ENCODE measurements at places on chromosomes 5 and 9.

GRCh38 chr9:27408001-27408400 lies 111.1 kb upstream of the EQTN start:
- no peak for DNase-seq

GRCh38 chr5:101894985-101895384 lies 401.1 kb downstream of the SLCO4C1 start:
- no peak for DNase-seq

- DNase-seq: no peak
Observed at GRCh38 chr9:113764572-113764971, 111.5 kb upstream of the ZNF618 start.

DNA sequence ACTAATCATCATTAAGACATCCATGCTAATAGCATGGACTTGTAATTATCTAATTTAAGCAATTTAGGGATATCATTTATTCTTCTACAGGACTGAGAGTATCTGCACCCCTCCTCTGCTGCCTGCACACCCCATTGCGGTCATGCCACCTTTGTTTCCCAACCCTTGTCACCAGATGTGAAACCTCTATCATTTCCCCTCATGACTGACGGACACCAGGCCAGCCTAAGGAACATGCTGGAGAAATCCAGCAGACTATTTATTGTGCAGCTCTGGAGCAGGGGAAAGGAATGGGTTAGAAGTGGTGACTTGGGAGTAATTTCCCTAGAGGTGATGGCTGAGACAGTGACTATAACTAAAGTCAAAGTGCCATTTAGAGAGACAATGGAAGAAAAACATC lies 40.7 kb downstream of the UGCG start:
- DNase-seq: no peak

DNA sequence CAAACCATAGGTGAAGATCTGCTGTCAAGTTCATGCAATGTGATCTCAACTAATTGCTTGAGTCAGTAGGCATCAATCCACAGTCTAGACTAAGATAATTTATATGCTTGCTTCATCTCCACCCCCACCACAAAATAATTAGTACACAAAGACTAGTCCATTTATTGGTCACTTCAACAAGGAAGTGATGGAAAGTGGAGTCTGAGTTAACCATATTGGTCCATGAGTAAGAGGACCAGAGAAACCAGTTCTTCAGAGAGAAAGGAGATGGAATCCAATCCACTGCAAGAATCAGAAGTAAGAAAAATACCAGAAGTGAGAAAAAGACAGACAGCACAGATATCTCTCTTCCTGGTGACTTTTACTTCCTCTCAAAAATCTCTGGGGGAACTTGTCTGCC lies 366.5 kb downstream of the CHSY3 start:
- no peak for DNase-seq

- DNase-seq: no peak
Observed at GRCh38 chr5:58491216-58491892, at the start of gene GAPT. Gene GAPT, plus strand, starts transcription at chr5:58491435. Its CDS starts 3,102 bp downstream, at chr5:58494537.

GRCh38 chr5:131148835-131149234 lies 16.2 kb downstream of the HINT1 start:
- DNase-seq: no peak

- no peak for DNase-seq
Observed at GRCh38 chr9:7201196-7201595, 443.4 kb downstream of the KDM4C start.

DNA sequence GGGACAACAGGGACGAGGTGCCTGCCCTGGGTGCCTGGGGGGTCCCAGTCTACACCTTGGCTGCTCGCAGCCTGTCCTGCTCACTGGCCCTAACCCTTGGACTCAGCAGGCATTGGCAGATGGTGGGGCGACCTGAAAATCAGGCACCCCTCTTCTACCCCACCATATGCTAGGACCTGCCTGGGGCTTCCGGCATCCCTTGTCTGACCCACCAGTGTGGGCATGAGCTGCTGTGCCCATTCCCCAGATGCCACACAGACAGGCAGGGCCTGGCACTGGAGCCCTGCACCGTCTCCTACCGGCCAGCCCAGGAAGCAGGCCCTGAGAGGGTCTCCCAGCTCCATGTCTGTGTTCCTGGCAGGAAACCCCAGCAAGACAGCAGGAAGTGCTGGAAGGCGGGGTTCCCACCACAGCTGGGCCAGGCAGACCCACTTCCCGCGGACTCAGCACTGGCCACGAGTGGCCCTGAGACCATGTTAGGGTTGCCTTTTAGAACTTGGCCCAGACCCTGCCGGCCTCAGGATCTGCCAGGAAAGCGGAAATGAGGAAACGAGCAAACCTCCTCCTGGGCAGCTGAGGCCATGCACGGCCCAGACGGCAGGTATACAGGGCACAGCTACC lies 3.1 kb downstream of the NINJ1 start:
- DNase-seq: no peak
